ENCODE measurements at places on chromosomes 2 and 18.

- peak; percentile 48 for DNase-seq
These were observed 128.3 kb upstream of the HS6ST1 start for GRCh38 chr2:128446874-128447537.

DNA sequence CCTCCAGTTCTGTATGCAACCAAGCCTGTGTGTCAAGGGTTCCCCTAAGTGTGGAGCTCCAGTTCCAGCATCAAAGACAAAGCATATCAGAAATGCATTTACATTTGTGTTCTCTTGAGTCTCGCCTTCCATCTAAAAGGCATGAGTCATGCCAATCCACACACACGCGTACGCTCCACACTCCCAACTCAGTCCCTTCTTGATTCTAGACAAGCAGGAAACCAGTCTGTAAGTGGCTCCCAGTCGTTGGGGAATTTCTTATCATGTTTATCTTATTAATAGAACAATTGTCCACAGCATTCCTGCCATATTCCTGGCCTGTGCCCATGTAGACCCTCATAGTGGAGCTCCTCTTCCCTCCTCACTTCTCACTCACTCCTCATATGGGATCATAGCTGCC is 86.4 kb upstream of the SLC35G4 start:
- no peak for DNase-seq

- no peak for DNase-seq
These were observed 48.9 kb downstream of the PLEKHA3 start for GRCh38 chr2:178529194-178529593.

- no peak for DNase-seq
These were observed 122.2 kb upstream of the ITGB6 start for GRCh38 chr2:160322320-160322719.

- peak; percentile 90 for DNase-seq
These were observed at the start of gene CHAC2 for GRCh38 chr2:53767405-53768241. CHAC2 (plus strand) TSS chr2:53767804; CDS start chr2:53767887, 83 bp downstream.
